ENCODE measurements at places on chromosomes 6 and 20.
A peak's percentile ranks its signal among the peaks of the same experiment; 100 is the strongest.

- no peak for DNase-seq
Measured at GRCh38 chr6:158285656-158286021, 26.6 kb upstream of the TULP4 start.

GRCh38 chr6:91683240-91683639 is 1096.4 kb upstream of the MAP3K7 start:
- no peak for DNase-seq

- DNase-seq = no peak
Measured at GRCh38 chr6:22808466-22808865, 239.1 kb downstream of the HDGFL1 start.

- no peak for DNase-seq
Measured at GRCh38 chr6:90286884-90287488, 9.7 kb downstream of the BACH2 start.

DNA sequence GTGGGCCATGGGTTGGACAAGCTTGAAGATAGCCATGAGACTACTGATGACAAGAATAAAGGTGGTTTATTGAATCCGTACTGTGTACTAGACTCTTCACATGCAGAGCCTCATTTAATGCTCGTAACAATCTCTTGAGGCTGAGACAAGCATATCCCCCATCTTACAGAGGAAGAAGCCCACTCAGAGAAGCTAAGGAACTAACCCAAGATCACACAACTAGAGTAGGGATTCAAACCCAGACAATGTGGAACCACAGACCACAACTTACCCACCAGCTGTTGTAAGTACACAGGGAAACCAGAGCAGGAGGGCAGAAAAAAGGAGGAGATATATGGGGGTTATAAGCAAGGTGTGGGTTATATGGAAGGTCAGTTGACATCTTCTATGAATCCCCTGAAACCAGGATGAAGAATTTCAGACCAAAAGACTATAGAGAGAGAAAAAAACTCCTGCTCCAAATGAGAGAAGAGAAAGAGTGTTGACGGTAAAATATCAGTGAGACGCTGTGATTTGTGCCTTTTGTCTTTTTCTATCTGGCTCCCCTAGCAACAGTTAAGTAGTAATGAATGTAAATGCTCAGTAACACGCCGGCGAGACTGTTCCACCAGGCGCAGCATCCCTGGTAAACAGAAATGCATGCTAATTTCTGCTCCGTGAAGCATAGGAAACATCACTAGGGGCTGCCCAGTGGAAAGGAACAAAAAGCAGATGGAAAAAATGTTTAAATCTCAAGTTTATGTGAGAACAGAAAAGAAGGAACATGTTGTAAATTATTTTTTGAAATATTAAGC is 80.1 kb upstream of the SLC22A16 start:
- DNase-seq = no peak

GRCh38 chr6:110446405-110446804 is 30.0 kb downstream of the SLC22A16 start:
- no peak for DNase-seq

DNA sequence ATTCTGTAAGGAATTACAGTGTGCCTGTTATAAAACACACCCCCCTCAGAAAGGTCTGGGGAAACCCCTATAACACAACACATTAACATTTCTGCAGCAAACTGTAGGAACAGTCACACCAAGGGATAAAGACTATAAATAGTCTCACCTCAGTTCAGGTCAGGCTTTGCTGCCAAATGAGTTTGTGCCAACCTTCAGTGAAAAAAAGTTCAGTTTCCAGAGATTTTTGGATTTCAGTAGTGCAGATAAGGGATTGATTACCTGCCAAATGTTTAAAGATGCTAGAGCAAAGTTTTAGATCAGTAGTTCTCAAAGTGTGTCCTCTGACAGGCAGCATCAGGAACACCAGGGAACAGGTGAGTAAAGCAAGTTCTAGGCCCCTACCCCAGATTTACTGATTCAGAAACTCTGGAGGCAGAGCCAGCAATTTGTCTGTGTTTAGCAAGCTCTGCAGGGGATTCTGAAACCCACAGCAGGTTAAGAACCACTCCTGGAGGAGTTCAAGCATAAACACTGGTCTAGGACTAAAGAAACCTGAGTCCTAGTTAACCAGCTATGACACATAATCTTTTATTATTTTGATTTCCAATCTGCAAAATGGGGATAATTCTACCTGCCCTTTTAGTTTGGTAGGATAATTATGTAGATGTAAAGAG is 111.0 kb downstream of the RCAN2 start:
- DNase-seq = no peak

DNA sequence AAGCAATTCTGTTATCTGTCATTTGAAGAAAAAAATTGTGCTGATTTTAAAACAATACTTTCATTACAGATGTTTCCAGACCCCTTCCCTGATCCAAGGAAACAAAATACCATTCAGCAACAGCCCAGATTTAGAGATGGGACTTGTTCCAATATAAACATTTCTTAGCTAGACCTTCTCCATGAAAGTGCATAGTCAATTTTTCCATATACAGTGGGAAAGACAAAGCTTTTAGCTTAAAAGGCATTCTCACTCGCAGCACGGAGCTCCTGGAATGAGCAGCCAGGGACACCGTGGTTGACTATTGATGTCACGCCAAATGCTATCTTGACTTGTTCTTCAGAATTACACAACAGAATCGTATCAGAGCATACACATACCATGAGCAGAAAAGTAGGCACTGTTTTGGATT is 21.5 kb downstream of the LAMA4 start:
- DNase-seq = peak; percentile 71

- DNase-seq = no peak
Measured at GRCh38 chr6:116015561-116015960, 45.1 kb downstream of the FRK start.

GRCh38 chr20:41048461-41049301 is 20.1 kb downstream of the TOP1 start:
- no peak for DNase-seq

DNA sequence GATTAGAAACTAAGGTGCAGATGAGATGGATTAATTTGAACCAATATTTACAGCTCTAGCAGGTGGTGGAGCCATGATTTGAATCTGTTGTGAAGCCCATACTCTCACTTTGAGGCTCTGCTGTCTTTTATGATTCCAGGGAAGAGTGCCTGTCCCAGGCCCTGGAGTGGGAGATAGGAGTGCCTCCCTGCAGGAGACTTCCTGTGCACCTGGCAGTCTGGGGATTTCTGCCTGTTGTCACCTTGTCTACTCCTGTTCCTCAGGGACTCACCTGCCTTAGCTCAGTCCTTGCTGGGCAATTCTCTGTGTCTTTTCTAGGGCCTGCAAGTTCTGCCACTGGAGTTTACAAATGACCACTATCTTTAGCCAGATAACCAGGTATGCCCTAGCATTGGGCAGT is 46.3 kb downstream of the SCAND1 start:
- DNase-seq = no peak

- DNase-seq = no peak
Measured at GRCh38 chr20:49476016-49476355, 6.5 kb downstream of the KCNB1 start.

GRCh38 chr20:577167-577791 is 32.8 kb downstream of the TCF15 start:
- DNase-seq = no peak

- DNase-seq = peak; percentile 70
Measured at GRCh38 chr6:107646176-107646575, 156.3 kb downstream of the SOBP start.

- no peak for DNase-seq
Measured at GRCh38 chr20:62367136-62367632, at the start of gene LAMA5. LAMA5 (minus strand) TSS chr20:62367312; CDS start chr20:62367245, 67 bp downstream.

DNA sequence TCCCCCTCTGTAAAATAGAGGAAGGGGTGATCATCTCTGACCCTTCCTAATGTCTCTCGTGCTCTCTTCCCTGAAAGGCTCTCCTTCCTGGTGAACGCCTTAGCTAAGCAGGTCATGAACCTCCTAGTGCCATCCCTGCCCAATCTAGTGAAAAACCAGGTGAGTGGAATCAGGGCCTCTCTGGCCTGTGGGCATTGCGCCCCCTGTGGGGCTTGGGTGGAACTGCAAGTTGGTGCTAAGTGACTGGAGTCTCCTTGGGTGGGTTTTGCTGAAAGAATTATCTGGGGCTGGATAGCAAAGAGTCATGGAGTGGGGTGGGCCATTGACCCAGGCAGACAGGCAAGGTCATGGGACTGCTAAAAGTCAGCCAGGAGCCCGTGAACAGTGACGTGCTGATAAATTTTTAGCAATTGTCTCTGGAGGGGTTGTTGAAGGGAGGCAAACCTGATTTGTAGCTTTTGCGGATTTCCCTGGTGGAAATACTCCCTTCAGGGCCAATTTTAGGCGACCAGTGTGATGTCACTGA is 8.9 kb downstream of the BPIFB1 start:
- DNase-seq = no peak

DNA sequence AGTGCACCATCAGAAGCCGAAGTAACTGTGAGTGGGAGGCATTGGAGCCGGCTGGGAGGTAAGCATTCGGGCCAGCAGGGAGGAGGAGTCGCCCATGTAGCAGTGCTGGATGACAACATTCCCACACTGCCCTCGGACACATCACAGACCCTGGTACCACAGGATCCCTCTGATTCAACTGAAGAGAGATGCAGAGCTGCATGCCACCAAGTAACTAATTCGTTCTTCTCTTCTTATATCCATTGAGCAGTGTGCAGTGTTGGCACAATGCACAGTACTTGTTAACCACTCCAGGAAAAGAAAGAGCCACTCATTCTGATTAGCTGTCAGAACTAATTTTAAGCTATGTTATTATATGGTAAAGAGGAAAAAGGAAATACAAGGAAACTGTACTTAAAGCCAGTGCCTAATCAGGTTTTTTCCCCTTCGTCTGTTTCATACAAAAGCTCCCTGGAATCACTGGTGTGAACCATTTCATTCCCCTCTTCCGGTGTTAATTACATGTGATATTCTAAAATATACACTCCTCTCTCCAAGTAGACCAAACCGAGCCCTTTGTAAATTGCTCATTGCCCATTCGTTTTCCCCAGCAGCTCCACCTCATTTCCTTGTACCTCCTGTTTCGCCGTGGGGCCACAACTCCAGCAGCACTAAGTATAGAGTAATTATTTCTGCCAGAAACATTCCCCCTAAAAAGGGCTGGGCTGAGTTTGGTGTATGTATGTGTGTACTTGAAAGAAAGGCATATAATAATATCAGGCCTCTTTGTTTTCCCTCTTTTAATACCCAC is 32.4 kb upstream of the ADTRP start:
- DNase-seq = no peak

- DNase-seq = no peak
Measured at GRCh38 chr6:138331444-138331843, 46.3 kb upstream of the SMIM28 start.

DNA sequence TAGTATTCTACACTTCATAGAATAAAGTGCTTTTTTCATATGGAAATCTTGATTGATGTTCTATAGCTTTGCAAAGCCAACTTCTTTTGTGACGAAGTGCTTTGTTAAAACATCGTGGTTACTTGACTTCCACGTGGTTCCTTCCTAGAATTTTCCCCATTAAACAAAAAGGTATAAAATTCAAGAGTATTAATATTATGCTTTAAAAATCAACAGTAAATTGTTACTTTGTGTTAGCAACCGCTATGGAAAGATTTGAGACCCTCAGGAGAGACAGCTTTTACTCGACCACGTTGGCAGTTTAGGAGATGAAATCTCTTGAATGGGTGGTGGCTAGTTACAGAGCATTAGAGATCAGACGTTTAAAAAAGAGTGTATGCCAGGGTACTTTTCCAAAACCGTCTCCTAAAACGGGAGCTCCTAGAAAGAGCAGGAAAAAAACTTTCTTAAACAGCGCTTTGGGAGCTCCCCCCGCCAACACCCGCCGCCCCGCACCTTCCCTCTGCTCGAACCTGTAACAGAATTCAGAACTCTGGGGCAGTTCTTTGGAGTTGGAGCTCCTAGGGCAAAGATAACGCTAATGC is 920 bp downstream of the GJA1 start:
- no peak for DNase-seq

DNA sequence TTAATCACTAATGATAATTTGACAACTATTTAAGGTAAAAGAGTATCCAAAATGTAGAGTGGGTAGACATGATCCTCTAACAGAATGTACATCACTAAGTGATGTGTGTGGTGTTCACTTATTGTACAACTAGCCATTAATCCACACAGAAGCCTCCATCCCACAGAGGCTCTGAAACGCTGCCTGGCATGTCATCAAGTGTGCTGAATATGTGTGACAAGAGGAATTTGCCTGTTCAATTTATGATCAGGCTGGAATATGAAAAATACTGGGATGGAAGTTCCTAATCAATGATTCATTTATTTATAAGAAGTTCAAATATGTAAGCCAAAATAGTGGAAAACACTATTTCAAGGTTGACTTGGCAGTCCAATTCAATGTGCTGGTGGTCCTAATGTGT is 72.4 kb downstream of the BACH2 start:
- DNase-seq = no peak

GRCh38 chr20:11453430-11453829 is 464.3 kb upstream of the BTBD3 start:
- DNase-seq = no peak

- no peak for DNase-seq
Measured at GRCh38 chr6:143323729-143324470, 126.6 kb downstream of the ADAT2 start.

DNA sequence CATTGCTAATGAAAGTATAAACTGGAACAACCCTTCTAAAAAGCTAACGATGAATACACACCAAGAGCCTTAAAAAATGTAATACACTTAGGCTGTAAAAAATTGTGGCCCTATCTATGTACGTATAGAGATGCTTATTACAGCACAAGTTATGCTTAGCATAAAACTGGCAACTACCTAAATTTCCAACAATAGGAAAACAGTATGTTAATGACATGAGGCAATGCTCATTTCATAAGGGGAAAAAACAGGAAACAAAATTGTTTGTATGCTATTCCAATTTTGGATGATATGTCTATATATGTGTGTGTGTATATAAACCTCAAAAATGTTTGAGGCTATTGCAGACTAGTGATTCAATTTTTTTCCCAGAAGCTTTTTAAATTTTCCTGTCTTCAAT is 82.5 kb downstream of the DTNBP1 start:
- DNase-seq = no peak

DNA sequence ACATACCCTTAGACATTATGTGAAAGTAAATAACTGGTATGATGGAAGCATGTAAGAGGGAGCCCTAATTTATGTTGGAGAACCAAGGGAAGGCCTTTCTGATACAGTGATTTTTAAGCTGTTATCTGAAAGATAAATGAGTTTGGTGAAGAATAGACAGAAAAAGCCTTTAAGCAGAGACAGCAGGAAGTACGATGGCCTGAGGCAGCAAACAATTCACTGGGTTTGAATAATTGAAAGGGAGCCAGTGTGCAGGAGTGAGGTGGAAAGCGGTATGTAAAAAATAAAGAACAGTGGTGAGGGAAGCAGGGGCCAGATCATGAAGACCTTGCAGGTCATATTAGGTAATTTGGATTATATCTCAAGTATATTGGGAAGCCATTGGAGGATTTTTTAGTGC is 4.1 kb upstream of the RAB23 start:
- no peak for DNase-seq

GRCh38 chr6:160078883-160079685 is 42.5 kb upstream of the SLC22A1 start:
- no peak for DNase-seq
